ENCODE measurements at places on chromosomes 11 and 22. TPM values are rescaled to one million over a fixed set of nuclear protein-coding genes. Genes with fewer than 3 reads are reported as not detected.

- peak; percentile 24 for DNase-seq
Observed at GRCh38 chr11:119671051-119671450, 57.9 kb downstream of the NECTIN1 start.

DNA sequence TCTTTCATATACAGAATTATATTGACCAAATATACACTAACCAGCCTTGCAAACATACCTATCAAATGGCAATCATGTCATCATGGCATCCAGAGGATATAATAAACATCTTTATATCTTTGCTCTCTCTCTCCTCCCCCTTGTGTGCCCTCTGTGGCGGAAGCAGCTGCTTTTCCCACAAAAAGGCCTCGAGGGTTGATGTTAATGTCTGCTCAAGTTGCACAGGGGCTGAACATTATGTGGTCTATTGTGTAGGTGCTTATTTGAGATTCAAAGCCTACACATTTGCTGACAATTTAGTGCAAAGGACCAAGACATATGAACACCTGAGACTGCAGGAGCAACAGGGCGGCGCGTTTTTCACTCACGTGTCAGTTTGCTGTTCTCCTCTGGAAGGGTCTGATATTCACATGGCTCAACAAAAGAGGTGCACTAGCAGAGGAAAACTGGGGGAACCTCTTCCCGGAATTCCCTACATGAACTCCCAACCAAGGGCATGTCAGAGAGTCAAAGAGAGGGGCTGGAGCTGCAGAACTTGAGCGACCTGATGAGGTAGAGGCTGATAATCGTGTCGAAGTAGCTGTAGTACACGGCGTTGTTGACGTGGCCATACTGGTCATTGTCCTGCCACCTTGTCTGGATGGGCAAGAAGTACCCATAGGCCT lies 138.8 kb downstream of the RCN1 start:
- no peak for DNase-seq

DNA sequence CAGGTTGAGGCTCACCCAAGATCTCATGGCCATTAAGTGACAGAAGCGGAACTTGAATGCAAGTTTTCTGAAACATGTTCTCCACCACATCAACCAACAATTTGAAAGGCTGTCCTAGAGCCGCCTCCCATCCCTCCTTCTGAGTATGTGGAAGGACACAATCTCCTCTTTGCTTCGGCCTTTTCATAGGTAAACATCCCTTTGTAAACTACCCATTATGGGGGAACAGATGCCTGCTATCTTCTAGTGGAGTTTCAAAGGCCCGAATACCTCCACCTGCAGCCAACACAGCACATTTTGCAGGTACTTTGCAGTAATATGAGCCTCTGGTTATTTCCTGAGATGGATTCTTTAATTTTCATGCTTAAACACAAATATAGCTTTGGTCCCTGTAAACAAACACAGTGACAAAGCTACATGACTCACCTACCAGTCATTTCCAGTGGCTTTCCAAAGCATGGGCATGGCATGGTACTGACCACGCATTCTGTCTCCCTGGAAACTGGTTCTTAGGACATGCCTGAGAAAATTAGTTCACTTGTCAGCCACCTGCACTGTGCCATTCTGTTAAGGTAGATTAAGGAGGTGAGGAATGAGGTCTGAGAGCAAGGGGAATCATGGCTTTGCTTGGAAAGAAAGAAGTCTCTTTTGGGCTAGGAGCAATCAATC lies 60.2 kb downstream of the EHF start:
- peak; percentile 26 for DNase-seq

- DNase-seq, result no peak
Observed at GRCh38 chr11:102293873-102294601, 23.2 kb upstream of the BIRC3 start.

- DNase-seq, result no peak
Observed at GRCh38 chr11:112477581-112478317, 217.1 kb upstream of the PLET1 start.

DNA sequence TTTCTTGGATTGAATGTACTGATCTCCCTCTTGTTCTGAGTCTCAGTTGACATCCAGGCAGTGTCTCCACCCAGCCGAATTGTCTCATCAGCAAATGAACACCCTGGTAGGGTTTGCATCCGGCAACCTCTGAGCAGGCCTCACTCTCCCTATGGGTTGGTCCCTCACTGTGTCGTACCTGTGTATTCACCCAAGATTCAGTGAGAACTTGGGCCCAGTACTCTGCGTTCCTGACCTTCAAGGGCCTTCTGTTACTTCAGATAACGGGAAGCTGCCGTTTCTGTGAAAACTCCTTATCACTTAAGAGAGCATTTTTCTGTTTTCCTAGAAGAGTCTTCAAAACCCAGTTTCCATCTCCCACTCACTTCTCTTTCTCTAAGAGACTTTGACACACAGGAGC lies 915.6 kb downstream of the TBC1D22A start:
- DNase-seq, result no peak

DNA sequence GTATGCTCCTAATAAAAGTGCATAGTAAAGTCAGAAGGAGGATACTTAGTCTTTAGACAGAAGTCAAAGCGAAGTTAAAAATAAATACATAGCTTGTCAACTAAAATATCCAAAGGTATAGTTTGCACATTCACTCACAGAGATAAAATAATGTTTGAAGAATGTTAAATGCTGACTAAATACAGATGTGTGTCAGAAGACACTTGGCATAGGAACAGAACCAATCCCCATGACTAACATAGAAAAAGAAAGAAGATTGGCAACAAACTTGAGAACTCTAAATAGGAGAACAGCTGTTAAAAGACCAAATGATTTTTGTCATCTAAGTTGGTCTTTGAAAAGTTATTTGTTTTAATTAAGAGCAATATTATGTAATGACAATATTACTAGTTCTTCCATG lies 1172.1 kb upstream of the RAG2 start:
- no peak for DNase-seq

GRCh38 chr11:912266-912665 lies 1.7 kb upstream of the CHID1 start:
- no peak for DNase-seq

- no peak for DNase-seq
Observed at GRCh38 chr11:132101881-132102280, 731.5 kb downstream of the NTM start.

- DNase-seq, result no peak
Observed at GRCh38 chr22:35399114-35399677, 744 bp upstream of the MCM5 start.

Gene HBD
- total RNA-seq, result not detected

Data from pulmonary artery endothelial cell (primary cell).